ENCODE measurements at places on chromosomes 2 and 18.

GRCh38 chr2:65549257-65549627 lies 116.8 kb upstream of the SPRED2 start:
- no peak for DNase-seq

DNA sequence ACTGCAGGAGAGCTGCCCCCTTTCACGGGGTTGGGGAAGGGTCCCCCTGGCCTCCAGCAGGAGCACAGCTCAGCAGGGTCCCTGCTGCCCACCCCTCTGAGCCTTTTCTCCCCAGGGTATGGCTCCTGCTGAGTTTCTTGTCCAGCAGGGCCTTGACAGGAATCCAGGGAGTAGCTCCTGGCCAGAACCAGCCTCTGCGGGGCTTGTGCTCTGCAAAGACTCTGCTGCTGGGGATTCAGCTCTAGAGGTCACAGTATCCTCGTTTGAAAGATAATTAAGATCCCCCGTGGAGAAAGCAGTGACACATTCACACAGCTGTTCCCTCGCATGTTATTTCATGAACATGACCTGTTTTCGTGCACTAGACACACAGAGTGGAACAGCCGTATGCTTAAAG lies 21.2 kb downstream of the FOSL2 start:
- DNase-seq, result no peak

GRCh38 chr18:62033756-62034155 lies 140.9 kb upstream of the RNF152 start:
- no peak for DNase-seq

DNA sequence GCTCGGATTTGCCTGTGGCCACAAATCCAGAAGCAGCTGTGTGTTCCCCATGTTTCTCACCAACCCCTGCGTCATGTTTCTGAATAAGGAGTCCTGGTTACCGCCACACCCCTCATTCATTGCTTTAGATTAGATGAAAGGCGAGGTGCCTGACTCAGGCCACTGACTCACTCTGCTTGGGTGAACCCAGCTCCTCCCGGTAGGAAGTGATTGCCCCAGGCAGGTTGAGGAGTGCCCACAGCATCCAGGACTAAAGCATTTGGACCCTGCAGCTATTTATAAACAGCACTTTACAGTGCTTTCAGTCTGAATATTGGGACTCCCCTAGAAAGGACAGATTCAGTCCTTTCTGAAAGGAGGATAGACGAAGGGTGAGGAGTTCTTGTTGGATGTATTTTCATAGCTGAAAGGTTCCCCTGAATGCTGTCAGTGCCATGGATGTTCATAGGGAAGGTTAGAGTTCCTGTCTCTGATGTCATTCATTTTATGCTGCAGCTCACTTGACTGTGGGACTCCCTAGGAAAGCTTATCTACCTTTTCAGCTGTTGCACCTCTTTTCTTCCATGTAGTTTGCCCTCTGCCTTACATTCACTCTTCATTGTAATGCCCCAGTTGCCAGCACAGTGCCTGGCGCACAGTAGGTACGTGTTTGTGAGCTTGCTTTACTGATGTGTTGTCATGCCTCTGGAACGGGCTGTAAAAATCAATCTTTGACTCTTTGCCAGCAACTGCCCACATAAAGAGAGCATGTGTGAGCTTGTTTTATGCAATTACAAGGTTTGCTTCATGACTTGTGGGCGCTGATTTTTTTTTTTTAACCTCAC lies 14.9 kb downstream of the ITGA6 start:
- peak; percentile 49 for DNase-seq

- DNase-seq, result peak; percentile 19
Observed at GRCh38 chr2:76953733-76954347, 568.3 kb downstream of the LRRTM4 start.

GRCh38 chr2:138960191-138960590 lies 180.0 kb upstream of the NXPH2 start:
- DNase-seq, result no peak

GRCh38 chr18:52160636-52161035 lies 179.4 kb upstream of the DCC start:
- DNase-seq, result no peak

GRCh38 chr2:203535078-203535783 lies at the start of gene RAPH1:
TSS of gene RAPH1 (minus strand) at chr2:203535301. CDS start at chr2:203495353, 39,948 bp downstream.
- DNase-seq, result peak; percentile 95

DNA sequence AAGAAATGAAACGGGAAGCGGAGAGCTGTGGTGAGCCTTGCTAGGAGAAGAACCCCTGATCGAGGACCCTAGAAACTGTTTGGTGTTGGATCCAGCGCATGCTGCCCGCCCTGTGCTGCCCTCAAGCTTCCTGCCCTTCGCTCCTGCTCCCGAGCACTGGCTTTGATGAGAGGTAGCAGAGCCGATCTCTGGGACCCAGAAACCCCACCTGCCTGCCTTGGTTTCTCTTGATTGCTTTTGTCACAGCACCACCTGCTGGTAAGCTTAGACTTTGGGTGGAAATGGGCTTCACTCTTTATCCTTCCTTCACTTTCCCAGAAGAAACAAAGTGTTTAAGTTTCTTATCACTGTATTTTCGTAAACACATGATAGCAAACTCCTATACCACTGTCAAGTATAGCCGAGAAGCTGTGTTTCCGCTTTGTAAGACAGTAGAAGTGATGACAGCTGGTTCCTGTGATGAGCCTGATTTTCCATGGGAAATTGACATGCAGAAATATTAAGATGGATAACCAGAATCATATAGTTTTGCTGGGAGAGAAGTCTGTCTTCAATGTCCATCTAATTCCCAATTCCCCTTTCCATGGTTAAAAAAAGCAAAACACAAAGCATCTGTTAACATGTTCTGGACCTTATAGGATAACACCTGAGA lies 267.4 kb downstream of the PHLPP1 start:
- peak; percentile 30 for DNase-seq

DNA sequence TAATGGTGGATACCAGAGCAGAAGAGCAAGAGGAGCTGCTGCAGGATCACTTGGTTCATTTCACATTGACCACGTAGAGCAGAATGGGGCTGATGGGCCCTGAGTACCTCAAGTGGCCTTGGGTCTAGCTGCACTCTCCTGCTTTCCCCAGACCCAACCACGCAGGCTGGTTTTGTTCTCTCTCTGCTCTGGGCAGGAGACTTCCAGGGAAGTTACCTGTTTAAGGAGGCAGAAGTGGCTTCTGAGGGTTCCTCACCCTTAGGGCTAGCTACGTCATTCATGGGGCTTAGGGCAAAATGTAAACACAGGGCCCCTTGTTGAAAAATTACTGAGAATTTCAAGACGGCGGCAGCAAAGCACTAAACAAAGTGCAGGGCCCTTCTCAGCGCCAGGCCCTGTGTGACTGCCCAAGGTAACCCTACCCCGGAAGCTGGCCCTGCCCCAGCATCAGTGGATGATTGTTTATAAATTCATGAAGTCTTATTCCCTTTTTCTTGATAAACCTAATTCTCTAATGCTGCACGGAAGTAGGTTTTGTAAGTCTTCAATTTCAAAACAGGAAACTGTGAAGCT lies 75.9 kb downstream of the TMEM182 start:
- DNase-seq, result peak; percentile 3

GRCh38 chr2:46547223-46548102 lies 68.1 kb downstream of the TMEM247 start:
- peak; percentile 81 for DNase-seq

- peak; percentile 24 for DNase-seq
Observed at GRCh38 chr2:70983506-70984227, 5.2 kb downstream of the ANKRD53 start.

DNA sequence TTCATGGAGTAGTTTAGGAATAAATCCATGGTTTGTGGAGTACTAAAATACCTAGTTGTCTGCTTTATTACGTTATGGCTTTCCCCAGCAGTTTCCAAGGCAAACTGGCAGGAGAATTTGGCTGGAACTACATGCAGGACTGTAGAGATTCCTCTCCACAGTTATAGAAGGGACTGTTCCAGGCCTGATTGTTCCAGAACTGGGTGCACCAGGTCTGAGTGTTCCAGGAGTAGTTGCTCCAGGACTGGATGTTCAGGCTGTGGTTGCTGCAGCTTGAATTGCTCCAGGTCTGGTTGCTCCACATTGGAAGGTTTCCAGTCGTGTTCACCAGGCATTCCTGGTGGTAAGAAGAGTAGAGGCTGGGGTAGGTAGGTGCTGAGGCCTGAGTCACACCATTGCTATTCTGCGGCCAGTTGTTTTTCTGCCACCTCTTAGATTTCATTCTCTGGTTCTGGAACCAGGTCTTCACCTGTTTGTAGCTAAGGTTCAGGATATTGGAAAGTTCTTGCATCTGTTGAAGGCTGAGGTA lies 28.1 kb downstream of the SGPP2 start:
- no peak for DNase-seq

DNA sequence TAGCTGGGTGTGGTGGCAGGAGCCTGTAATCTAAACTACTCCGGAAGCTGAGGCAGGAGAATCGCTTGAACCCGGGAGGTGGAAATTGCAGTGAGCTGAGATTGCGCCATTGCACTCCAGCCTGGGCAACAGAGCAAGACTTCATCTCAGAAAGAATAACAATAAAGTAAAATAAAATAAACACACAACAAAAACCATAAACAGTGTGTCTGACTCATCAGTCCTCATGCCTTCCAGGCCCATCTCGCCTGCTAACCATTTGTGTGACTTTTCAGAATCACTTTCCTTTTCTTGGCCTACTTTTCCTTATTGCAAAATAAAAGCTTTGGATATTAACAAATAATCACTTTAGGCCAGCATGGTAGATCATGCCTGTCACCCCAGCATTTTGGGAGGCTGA lies 42.0 kb upstream of the ASXL2 start:
- DNase-seq, result peak; percentile 55

GRCh38 chr18:33871363-33872025 lies 293.5 kb downstream of the ASXL3 start:
- no peak for DNase-seq

DNA sequence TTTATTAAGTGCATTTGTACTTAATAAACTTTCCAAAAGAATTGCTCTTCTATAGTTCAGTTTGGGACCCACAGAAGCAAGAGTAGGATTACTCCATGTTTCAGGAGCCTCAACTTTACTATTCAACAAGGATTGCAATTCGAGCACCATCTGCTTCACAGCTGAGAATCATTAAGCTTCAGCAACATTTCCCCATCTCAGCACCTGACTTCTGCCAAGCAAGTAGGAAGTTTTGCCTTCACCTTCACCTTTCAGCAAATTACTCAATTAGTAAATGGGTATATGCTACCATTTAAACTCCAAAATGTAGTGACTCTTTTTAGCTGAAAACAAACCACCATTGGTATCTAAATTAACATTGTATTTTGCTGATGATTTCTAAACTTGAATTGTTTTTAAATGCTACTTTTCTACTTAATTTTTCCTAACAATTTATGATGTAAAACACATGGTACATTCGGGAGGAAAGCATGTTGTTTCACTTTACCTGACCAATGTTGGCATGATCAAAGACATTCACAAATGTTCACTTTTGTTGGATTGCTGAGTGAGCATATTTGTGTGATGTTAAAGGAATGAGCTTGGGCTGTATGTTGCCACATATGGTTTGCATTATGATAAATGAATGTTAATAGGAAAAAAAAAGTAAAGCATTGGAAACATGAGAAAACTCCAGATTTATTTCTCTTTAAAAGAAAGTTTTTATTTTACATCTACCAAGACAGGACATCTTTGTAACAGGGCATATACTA lies 159.2 kb downstream of the GULP1 start:
- no peak for DNase-seq

DNA sequence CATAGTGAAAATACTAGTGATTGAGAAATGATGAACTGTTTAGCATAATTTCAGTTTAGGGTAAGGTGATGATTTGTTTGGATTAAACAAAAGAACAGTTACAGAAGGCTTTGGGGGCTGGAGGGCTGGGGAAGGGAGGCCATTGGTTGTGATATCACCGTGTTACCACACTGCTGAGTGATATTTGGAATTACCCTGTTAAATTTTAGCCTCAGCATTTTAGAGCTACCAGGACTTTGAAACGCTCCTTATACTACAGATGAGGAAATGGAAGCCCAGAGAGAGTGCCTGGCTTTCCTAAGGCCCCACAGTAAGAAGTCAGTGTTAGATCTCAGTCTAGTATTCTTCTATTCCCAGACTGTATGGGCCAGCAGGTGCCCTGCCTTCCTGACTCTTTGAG lies 15.6 kb downstream of the ARHGEF33 start:
- no peak for DNase-seq

DNA sequence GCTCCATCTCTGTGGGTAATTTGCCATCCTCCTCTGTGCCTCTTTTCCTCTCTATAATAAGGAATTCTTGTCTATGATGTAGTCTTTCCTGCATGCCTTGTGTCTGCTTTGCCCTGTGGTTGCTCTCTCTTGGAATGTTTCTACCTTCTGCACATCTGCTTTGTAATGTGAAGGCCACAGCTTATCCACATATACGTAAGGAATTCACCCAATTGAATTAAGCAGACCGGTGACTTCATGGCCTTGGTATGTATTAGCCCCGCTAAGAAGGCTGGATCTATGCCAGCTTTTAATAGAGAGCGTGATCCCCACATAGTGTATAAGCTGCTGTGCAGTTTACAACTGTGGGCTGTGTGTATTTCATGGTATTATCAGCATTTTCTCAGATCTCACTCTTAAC lies 274.7 kb downstream of the RNF144A start:
- no peak for DNase-seq

DNA sequence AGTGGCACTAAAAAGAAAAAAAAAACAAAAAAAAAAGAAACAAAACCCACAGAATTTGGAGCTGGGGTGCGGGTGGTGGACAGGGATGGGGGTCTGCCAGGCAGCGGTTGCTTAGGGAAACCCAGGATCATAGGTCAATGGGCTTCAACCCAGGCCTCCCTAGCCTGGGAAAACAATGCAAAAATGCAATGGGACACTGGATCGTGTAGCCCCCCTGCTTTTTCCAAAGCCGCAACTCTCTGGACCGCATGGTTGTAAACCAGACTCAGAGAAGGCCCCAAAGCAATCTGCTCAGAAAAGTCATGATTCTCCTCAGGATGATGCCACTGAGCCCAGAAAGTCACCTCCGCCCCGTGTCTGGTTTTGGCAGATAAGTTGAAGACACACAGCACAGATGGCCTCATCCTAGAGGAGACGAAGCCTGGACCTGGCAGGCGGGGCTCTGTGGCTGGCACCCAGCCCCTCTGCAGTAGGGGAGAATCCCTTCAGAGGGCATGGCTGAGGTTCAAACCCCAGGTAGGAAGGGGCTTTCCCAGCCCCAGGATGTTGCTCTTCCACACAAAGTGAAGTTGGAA lies 5.1 kb downstream of the DLX2 start:
- no peak for DNase-seq

GRCh38 chr18:36718705-36719328 lies 110.0 kb downstream of the TPGS2 start:
- DNase-seq, result no peak

Data from inflammatory macrophage treated with lipopolysaccharide for 4 hours (primary cell).